ENCODE measurements at places on chromosomes 2 and 18.

GRCh38 chr2:138245310-138245709 lies 256.3 kb upstream of the SPOPL start:
- H3K4me3 ChIP-seq, result no peak overlapping the region
- no peak for DNase-seq
- no peaks in the 10 kb centered on the region for H3K4me1 ChIP-seq

- no peaks in the 10 kb centered on the region for H3K36me3 ChIP-seq
- no peak overlapping the region for H3K4me3 ChIP-seq
- no peaks in the 10 kb centered on the region for H3K4me1 ChIP-seq
- no peaks in the 10 kb centered on the region for H3K27me3 ChIP-seq
These were observed 24.5 kb upstream of the LIPG start for GRCh38 chr18:49537232-49537896.

DNA sequence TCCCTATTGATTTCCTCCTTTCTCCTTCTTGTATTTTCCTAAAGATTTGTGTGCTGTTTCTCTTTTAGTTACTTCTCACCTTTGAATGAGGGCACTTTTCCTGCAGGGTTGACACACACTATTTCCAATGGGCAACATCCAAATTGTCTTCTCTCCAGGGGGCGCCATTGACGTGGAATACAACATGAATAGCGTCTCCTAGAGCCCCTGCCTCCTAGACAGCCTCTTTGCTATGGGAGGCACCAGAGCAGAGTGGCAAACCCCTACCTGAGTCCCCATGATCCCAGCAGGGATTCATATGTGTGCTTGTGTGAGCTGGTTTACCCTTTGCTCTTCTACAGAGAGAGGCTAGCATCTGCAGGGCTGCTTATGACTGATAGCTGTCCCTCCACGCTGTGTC lies 61.3 kb upstream of the ITSN2 start:
- H3K36me3 ChIP-seq, result no peaks in the 10 kb centered on the region
- no peaks in the 10 kb centered on the region for H3K27me3 ChIP-seq
- no peak overlapping the region for H3K4me3 ChIP-seq

- peak overlapping the region; percentile 15 for H3K4me3 ChIP-seq
- no peaks in the 10 kb centered on the region for H3K36me3 ChIP-seq
- H3K27me3 ChIP-seq, result no peaks in the 10 kb centered on the region
These were observed 55.4 kb downstream of the UXS1 start for GRCh38 chr2:106138543-106139237.

DNA sequence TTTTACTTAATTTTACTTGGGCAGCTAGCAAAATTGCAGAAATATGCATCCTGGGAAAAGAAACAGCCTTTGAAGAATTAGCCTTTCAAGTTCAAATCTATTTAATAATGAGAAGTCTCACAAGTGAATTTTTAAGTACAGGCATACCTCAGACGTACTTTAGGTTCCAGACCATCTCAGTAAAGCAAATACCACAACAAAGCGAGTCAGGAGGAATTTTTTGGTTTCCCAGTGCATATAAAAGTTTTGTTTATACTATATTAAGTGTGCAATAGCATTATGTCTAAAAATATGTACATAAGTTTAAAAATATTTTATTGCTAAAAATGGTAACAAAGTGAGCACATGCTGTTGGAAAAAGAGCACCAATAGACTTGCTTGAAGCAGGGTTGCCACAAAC lies 50.8 kb upstream of the TWSG1 start:
- no peak overlapping the region for H3K27ac ChIP-seq
- DNase-seq, result no peak
- H3K4me3 ChIP-seq, result no peak overlapping the region
- H3K4me1 ChIP-seq, result no peaks in the 10 kb centered on the region

DNA sequence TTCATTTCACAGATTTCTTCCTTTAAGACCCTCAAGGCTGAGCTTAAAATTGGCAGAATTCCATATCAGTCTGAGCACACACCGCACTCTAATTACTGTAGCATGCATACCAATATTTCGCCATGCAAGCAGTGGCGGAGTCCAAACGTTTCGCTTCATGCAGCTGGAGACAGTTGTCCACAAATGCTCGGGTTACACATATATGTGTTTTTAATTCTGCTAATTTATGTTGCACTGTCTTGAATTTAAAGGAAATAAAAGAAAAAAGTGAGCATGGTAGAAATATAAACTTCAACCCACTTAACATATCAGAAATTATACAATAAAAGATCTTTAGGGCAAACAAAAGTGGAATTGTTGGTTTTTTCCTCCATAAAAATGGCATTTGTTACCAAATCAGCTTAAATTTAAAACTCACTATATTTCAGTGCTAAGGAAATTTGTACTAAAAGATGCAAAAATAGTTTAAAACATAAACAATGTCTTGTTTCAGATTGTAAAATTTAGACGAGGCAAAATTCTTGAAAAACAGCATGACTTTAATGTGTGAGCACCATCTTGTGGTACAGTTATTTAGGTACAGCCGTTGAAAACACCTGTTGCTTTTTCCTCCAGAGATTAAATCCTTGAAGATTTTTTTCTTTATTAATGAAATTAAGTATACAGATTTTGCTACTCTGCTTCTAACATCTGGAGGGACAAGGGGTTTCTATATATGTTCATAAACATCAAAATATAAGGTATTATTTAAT lies 24.1 kb upstream of the KANSL1L start:
- no peak overlapping the region for H3K27ac ChIP-seq
- H3K36me3 ChIP-seq, result no peaks in the 10 kb centered on the region
- no peak for DNase-seq
- H3K27me3 ChIP-seq, result no peaks in the 10 kb centered on the region
- peak overlapping the region; percentile 19 for H3K4me3 ChIP-seq

Data from spleen (tissue), 13 donors.